EH (cell line): ENCODE measurements at places on chromosomes 6 and 20.

DNA sequence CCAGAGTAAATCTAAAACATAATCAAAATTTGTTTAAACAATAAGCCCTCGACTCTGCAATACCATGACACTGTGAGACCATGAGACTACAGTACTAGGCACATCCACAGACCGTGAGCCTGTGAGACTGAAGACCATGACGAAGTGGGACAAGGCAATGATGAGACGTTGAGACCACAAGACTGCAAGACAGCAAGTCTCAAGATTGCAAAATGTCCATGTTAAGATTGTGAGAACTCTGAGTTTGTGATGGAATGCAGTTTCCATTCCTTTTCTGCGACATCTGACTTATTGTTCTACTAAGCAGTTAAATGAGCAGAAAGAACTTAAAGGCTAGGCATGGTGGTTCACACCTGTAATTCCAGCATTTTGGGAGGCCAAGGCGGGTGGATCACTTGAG lies 102.1 kb upstream of the PHACTR1 start:
- peak; percentile 65 for DNase-seq

DNA sequence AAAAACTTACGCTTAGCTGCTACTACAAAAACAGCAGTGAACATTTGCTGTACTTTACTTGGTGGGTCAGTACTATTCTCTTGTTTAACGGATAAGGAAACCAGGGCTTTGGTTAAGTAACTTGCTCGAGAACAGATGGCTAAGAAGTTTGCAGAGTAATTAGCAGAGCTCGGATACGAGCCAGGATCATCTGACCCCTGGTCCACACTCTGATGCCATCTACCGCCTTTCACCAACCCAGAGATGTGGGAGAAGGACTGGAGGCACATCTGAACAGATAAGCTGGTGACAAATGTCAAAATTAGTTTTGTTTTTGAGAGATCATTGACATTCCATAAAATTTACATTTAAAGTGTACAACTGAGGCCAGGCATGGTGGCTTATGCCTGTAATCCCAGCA lies 18.9 kb upstream of the RPL7L1 start:
- DNase-seq = no peak

GRCh38 chr20:46322641-46323040 lies 14.3 kb upstream of the CDH22 start:
- DNase-seq = no peak

DNA sequence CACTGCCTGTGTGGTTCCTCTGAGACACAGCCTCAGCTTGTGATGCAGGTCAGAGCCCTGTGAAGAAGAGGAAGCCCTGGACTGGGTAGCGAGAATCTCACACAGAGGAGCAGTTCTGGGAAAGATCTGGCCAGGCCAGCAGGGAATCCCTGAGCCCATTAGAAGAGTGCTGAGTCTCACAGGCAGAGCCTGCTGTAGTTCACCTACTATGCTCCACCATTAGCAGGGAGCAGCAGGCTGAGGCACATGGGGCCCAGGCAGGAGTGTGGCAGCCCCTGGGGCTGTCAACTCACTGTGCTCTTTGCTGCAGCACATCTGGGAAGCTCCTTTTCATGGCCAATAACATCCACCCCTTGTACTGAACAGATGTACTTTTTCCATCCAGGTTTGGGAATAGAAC lies 146.8 kb upstream of the B3GAT2 start:
- no peak for DNase-seq

DNA sequence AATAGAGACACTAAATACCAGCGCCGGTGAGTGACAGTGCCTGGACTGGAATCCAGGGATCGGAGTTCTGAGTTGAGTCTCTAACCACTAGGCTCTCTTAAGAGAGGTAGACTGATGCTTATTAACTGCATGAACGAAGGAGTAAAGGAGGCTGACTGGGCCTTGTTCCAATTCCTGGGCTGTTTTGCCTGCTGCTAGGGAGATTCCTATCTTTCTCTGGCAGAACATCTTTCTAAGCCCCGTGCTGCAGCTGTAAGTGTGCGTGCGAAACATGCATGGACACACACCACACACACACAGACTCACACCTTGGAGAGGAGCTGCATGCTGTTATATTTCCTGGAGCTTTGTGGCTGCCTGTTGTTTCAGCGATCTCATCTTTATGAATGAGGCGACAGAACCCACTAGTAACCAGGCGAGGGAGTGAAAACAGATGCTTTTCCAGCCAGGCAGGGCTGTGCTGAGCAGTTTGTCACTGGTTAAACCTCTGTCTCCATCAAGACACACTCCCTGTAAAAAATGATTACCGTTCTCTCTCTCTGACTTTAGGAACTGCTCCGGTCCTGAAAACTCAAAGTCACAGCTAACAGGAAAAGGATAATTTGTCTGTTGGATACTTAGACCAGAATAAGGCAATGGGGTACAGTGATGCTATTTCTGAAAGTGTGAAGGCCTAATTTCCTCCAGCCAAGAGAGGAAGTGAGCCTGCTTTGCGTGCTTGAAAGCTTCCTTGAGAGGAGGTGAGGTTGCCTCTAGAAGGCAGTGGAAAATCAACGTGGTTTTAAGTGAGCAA lies 157.4 kb upstream of the ZNF217 start:
- peak; percentile 96 for DNase-seq

DNA sequence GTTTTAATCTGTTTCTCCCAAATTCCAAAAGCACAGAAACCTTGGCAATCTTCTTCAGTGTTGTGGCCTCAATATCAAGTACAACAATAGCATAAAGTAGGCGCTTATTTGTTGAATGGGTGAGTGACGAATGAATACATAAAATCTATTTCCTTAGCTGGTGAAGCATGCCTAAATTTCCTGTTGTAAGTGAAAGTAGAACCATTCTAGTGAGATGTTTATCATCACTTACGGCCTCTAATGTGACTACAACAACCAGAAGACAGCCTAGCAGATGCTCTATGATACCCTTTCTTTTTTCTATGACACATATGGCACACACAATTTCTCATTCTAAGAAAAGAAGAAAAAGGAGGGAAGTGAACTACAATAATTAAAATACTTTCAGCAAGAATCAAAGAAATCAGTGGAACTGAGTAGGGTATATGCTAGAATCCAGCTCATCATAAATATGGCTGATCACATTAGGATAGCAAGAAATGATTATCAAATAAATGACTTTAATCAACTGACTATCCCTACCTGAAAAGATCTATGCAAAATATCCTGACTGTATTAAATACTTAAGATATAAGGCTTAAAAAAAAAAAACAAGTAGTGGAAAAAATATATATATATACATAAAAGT lies 67.4 kb downstream of the BTBD9 start:
- no peak for DNase-seq

DNA sequence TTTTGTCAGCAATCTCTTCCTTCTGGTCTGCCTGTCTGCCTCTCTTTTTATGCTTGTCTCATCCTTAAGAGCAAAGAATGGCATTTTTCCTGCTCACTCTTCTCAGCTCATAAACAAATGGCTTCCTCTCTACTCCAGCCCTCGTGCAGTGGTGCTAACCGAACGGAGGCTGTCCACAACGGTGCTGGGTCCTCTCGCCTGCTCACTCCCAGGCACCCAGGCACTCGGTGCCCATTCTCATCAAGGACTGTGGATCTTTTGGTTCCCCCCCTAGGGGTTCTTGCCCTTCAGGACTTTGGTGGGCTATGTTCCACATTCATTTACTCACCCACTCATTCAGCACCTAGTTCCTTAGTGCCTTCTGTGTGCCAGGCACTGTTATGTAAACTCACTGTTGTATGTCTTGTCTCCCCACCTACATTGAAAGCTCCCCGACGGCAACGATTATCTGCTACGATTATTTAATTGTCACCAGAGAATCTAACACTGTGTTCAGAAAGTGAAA lies 113.9 kb downstream of the FYN start:
- peak; percentile 25 for DNase-seq

- peak; percentile 54 for DNase-seq
Observed at GRCh38 chr20:5557123-5557522, 193.1 kb upstream of the SHLD1 start.

- no peak for DNase-seq
Observed at GRCh38 chr6:137011406-137011805, 33.4 kb downstream of the IL20RA start.

DNA sequence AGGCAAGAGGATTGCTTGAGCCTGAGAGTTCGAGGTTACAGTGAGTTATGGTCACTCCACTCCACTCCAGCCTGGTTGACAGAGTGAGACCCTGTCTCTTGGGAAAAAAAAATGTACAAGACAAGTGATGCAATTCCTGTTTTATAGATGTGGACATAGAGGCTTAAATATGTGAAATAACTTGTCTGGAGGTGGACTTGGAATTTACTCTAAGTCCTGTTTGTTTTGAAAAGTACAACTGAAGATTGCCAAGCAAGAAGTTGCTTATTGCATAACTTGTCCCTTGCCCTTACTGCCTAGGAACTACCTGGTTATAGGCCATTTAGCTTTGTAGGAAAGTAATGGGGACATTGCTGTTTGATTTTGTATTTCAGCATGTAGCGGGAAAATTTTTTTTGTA lies 26.0 kb upstream of the ADIG start:
- no peak for DNase-seq

GRCh38 chr6:158906926-158907325 lies 87.8 kb upstream of the EZR start:
- no peak for DNase-seq

- DNase-seq = peak; percentile 43
Observed at GRCh38 chr6:138765896-138766655, 7.5 kb upstream of the CCDC28A start.

DNA sequence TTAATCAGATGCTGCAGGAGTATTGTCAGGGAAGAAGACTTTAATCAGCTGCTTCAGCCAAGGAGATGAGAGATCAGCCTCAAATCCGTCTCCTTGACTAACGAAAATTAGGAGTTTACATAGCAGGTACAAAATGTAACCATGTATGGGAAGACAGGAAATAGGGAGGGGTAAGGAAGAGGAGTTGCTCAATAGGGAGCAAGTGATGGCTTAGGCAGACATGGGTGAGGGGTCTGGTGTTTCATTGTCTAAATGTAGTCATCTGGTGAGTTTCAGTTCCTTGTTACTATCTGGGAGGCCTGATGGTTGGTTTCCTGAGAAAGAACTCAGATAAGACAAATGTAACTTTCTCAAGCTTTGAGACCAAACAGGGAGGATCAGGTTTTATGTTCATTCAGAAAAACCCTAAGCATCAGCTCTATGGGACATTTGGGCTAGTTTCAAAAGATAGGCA lies 217.3 kb upstream of the SULF2 start:
- DNase-seq = peak; percentile 29

GRCh38 chr6:148497717-148498116 lies 155.1 kb downstream of the SASH1 start:
- DNase-seq = no peak

- DNase-seq = no peak
Observed at GRCh38 chr20:4164246-4164645, 148.9 kb upstream of the RNF24 start.

DNA sequence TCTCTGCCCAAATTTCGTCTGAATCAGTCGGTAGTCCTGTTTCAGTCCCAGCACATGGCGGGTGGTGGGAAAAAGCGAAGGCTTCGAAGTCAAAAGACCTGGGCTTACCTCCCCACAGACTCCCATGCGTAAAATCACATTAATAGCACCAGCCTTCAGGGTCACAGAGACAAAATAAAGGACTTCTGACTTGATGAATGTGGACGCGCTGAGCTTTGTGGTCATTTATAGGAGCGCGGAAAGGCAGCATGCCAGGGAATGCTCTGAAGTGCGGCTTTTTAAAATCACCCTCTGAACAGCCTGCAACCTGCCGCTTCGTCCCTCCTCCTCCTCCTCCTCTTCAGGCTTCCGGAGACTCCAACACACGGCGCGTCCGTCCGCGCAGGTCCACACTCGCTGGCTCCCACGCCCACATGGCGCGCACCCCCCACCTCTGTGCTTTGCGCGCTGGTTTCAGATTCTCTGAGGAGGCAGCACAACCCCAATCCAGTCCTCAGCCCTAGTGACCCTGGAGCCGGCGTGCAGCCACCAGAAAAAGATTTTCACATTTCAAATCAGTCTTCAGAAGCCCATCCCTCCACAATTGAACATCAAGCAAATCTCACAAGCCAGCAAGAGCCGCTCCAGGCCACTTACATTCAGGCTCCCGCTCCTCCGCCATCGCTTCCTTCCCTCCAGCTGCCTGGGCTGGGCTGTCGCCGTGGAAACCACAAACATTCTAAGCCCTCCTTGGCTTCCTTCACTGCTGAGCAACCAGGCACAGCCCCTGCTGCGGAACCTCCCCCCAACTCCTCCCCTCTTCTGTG lies at the start of gene C6orf118:
TSS of gene C6orf118 (minus strand) at position 680 of the 806 bp plus-strand sequence. CDS start at position 661, 19 bp downstream.
- no peak for DNase-seq

DNA sequence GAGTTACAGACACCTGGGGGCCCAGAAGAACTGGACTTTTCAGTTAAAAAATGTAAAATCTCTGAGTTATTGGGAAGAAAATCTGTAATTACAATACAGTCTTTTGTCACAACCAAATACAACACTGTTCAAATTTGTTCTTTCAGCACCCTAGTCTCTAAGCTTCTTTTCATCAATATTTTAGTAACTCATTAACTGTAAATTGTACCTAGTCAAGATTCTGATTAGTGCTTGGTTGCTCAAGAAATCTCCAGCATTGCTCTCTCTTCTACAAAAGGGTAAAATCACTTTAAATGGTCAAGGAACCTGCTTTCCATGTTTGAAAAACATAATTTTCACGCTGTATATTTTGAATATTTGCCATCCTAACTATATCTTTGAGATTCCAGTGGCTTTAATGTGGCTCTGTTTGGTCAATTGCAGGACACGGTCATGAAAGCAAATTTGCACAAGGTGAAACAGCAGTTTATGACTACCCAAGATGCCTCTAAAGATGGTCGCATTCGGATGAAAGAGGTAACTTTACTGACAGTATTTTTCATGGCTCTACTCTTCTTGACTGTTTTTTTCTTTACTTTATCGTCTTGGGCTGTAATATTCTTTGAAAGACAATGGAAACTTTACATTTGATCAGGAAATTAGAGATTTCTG lies 9.2 kb downstream of the SCGN start:
- no peak for DNase-seq

- no peak for DNase-seq
Observed at GRCh38 chr6:42049116-42049809, 1.1 kb upstream of the TAF8 start.

DNA sequence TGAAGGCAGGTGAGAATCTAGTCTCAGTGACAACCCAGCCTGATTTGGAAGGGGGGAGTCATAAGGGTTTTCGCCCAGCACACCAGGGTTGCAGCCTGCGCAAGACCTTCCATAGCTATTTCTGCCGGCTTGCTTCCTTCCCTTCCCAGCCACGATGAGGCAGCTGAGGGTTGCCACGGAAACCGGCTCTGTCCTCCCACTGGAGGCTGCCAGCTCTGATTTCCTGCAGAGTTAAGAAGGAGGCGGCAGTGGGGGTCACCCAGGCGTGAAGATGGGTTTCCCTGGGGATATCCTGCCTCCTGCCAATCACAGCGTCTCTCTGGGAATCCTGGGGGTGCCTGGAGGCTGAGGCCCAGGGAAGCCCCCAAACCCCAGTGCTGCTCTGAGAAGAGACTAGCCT lies 23.1 kb upstream of the KCNB1 start:
- peak; percentile 68 for DNase-seq
